ENCODE measurements at places on chromosomes 5 and 9.

DNA sequence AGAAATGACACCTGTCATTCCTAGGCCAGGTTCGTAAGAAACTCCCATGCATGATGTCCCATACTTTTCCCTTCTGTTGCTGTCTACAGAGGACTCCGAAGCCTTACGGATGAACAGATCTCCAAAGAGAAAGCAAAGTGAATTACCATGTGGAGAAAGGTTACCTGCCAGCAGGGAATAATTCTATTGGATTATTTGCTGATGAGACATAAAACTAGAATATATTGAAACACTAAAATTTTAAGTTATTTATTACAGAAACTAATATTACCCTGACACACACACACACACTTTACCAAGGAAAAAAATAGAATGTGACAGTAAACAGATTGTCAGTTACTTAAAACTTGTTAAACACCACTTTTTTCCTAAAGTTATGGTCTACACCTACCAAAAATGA, 452.7 kb upstream of the DAB2 start:
- no peak for DNase-seq

- no peak for DNase-seq
Observed at GRCh38 chr5:101580591-101580990, 677.5 kb upstream of the ST8SIA4 start.

GRCh38 chr9:116435706-116436105, 251.4 kb upstream of the TRIM32 start:
- DNase-seq = no peak

DNA sequence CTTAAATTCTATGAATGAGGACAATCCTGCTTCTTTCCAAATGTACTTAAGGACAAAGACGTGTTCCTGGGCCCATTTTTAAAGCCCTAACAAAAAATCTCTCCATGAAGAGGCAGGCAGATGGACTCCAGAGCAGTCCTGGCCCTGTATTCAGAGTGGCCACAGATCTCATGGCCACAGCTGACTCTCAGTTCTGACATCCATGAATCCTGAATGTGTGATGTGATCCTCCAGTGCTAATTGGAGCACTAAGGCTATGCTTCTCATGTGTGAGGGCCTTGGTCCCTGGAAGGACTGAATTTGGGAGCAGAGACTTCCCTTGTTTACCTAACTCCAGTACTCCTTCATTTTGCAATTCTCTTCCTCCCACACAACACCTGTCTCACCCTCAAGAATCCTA, 373.0 kb downstream of the AGTPBP1 start:
- DNase-seq = no peak

DNA sequence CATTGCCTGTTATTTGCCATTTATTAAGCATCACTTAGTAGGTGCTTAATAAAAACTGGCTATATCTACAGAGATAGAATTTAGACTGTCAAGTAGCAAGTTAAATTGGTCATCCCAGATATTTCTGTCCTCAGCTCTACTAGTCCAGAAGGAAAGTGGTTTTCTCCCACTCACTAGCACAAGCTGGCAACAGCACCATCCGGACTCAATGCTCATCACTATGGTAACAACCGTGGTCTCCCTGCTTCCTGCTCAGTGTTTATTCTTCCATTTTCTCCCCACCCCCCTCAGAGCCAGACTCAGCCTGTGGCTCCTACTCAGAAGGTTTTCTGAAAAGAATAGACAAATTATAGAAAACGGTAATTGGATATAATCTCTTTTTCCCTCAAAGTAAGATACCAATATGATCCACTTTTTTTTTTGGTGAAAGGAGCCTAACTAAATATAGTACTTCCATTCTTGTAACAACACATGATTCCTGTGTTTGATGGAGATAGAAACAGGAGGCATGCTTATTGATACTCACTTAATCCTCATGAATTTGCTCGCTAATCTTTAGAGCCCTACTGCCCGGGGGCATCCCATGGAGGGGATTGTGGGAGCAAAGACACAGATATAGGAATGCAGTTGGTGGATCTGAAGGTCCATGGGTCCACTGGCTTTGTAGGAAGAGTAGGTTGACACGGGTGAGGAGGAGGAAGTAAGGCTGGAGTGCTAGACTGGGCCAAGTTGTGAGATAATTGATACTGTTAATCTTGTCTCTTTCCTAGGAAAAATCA, 191.4 kb downstream of the MAN2A1 start:
- DNase-seq = no peak

DNA sequence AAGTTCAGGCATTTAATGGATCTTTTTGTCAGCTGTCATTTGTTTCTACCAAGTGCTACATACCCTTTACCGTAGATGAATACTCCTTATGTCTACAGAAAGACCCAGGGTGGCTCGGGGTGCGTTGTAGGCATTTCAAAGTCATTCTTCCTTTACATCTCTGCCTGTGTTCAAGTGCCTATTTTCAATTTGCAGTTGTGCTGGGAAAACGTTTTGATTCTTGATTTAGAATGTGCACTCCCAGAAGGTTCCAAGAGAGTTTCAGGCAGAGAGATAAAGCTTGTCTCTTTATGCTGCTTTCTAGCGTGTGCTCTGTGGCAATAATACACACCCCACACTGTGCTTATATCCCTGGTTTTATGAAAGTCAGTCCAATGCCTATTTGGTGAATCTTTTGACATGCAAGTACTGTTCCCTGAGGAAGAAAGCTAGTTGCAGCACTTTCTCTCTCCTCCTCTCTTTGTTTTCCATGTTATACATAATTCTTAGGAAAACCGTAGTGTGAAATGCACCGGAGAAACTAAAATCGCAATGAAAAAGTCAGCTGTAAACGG, 828.1 kb upstream of the ZNF608 start:
- no peak for DNase-seq

- DNase-seq = no peak
Observed at GRCh38 chr9:95971815-95972214, 96.3 kb downstream of the ERCC6L2 start.

GRCh38 chr5:105849701-105850100, 1821.0 kb downstream of the EFNA5 start:
- DNase-seq = no peak

- DNase-seq = no peak
Observed at GRCh38 chr9:116604251-116604650, 82.9 kb upstream of the TRIM32 start.

DNA sequence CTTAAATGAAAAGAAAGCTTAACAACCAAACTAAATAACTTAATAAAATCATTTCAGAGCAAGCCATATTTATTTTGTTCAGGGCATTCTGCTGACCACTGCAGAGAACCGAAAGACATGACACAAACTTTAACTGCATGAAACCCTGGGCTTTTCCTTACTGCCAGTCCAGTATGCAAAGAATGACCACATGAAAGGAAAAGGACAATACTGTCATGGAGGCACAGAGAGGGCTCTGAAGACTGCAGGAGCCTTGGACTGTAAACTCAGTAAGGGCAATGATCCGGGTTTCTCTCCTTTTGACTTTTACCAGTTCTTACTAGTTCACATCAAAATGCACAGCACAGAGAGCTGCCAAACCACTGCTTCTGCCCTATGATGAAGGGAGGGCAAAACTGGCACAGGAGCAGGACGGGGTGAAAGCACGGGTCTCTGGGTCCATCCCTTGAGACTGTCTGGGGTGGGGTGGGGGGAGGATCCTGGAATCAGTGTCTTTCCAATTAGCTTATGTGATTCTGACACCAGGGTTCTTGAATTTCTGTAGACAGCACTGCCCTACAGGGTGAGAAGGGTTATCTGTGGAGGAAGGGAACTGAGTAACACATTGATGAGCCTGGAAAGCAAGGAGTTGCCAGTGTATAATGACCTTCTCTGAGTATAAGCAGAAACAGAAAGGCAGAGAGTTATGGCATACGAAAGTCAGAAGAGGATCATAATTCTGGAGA, 44.7 kb downstream of the RNF130 start:
- DNase-seq = no peak

DNA sequence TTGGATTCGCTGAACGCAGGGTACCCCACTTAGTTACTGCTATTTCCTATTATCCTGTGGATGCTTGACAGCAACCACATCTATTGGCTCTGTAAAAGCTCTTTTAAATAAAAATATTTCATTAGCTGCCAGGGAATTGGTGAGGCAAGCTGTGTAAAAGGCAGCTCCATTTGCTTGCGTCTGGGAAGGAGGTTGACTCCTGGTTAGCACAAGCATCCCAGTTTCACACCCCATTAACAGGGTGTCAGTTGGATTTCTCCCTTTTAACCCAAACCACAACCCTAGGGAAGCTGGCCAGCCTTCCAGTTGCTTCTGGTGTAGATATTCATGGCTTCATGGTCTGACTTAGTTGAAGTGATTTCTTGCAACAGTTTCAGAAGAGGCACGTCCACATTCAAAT, 151.0 kb downstream of the GPBP1 start:
- no peak for DNase-seq

DNA sequence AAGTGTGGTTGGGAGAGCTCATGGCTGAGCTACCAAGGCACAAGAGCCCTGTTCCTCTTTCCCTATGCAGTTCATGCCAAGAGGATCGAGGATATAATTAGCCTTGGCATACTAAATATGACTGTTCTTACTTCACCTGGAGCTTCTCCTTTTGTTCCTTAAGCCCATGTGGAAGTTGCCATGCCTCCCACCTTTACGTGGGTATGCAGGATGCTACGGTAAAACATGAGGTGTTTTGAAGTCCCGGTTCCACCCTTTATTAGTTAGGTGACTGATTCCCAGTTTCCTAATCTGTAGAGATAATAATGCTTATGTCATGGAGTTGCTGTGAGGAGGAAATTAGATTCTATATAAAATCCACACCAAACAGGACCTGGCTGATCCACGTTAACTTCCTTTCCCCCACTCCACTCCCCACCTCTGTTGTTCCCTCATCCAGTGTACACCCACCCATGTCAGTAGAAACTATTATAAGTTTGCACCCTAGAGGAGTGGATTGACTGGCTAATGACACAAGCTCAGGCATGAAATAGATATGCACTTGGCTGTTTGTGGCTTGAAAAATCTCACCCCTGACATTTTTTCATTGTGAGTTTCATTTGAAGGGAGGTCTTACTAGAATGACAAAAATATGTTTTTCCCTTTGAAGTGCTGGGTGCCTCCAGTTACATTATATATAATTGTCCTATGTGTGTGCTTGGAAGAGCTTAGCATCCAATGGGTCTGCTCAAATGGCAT, 36.8 kb upstream of the SHOC1 start:
- DNase-seq = no peak

- no peak for DNase-seq
Observed at GRCh38 chr9:135773530-135774238, 71.7 kb downstream of the KCNT1 start.

GRCh38 chr9:28779243-28779642, 1206.0 kb upstream of the C9orf72 start:
- DNase-seq = no peak

GRCh38 chr5:14331386-14331781, 188.2 kb downstream of the TRIO start:
- peak; percentile 30 for DNase-seq

- no peak for DNase-seq
Observed at GRCh38 chr5:172051643-172052339, 45.4 kb upstream of the FBXW11 start.

- no peak for DNase-seq
Observed at GRCh38 chr5:3694819-3695218, 99.2 kb downstream of the IRX1 start.

GRCh38 chr5:172701291-172701656, 60.2 kb downstream of the NEURL1B start:
- DNase-seq = no peak

DNA sequence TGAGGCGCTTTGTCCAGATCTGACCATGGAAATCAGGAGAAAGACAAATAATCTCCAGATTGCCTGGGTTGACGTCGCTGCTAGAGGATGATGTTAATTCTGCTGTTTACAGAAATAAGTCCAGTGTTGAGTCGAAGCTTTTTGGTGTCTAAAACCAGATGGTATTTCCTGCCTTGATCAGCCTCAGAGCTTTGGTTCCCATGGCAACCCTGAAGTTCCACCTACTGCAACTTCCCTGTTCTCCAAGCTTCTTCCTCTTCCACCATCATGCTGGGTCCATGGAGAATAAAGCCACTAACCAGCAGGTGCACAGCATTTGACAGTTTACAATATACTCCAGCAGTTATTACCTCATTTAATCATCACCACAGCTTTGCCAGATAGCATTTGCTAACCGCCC, 18.0 kb upstream of the GABBR2 start:
- DNase-seq = no peak

- no peak for DNase-seq
Observed at GRCh38 chr9:34590381-34591247, 1.1 kb upstream of the CNTFR start.

- no peak for DNase-seq
Observed at GRCh38 chr5:88675168-88675707, 207.7 kb downstream of the MEF2C start.

GRCh38 chr5:140555747-140556312, 1.4 kb downstream of the SRA1 start:
- DNase-seq = no peak

DNA sequence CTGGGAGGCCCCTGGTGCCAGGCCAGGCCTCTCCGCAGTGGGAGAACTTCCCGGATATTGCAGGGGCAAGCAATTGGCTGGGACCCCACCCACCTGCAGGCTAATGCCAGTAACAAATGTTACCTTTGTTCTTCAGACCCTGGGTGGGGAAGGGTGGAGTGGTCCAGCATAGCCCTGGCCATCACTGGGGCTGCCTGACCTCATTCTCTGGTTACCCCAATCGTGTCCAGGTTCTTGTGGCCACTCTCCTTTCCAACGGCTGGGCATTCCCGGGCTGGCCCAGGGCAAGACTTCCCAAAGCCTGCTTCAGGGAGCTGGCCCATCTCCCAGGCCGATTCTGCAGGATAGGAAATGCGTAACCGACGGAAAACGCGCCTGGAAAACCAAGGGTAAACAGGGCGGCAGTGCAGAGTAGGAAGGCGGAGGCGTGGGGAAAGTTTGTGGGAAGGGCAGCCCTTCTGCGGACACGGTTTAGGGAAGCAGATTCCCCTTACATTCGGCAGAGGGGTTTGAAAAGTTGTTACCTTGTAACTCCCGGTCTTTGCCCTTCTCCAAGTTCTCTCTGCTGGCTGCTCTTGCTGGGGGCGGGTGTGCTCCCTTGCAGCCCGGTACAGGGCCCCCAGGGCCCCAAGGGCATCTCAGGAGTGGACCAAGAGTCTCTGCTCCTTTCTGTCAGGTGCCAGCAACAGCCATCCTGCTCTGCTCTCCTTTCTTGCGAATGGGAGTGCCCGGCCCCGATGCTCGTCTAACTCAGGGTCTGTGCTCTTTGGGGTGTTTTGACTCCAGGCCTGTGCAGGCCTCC, 3.5 kb downstream of the NRARP start:
- no peak for DNase-seq

GRCh38 chr9:130183133-130183762, 11.0 kb downstream of the NCS1 start:
- no peak for DNase-seq

- DNase-seq = no peak
Observed at GRCh38 chr5:15044521-15044920, 172.9 kb upstream of the ANKH start.

- DNase-seq = no peak
Observed at GRCh38 chr5:14440582-14441431, 140.8 kb upstream of the OTULINL start.

GRCh38 chr9:69180670-69181069, 6.6 kb downstream of the TJP2 start:
- peak; percentile 93 for DNase-seq

GRCh38 chr5:115602591-115603125, 379 bp upstream of the TICAM2 start:
- DNase-seq = no peak

Measured in activated CD4-positive, alpha-beta T cell treated with anti-CD3 and anti-CD28 coated beads, Interleukin-10, Interleukin-2, amounts not matched to agents 100 ng/mL and 50 ng/mL, durations not matched to agents 16 hours and 8 hours (primary cell).